ENCODE measurements at places on chromosomes 11 and 22.

DNA sequence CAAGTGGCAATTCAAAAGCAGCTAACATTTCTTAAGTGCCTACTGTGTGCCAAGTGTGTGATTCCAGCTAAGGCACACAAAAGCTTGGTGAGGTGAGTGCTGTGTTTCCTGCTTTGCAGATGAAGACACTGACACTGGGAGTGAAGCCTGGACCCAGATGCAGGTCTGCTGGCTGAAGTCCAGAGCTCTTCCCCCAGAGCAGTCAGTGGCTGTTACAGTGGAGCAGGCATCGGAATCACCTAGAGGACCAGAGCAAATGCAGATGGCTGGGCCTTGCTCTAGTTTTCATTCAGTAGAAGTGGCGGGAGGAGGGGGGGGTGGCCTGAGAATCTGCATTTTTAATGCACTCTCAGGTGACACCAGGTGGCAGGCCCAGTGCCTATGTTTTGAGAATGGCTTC, 342.3 kb downstream of the CADM1 start:
- no peak for DNase-seq

DNA sequence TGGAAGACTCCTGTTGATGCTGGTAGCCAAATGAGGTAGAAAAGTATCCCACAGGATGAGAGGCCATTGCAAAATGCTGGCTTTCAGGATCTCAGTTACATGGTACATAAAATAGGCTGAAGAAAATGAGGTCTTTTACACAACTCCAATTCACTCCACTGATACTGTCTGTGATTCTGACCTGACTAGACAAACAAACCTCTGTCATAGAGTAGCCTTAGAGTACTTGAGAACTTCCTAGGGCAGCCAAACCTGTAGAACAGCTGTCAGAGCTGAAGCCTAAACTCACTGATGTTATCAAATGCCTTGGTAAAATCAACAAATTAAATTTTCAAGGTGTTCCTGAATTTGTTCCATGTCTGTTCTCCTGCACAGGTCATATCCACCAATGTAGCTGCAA, 26.2 kb upstream of the POGLUT3 start:
- no peak for DNase-seq

GRCh38 chr22:44005524-44005923, 18.6 kb upstream of the PARVB start:
- no peak for DNase-seq

GRCh38 chr11:110287537-110287936, 8.9 kb downstream of the RDX start:
- no peak for DNase-seq

DNA sequence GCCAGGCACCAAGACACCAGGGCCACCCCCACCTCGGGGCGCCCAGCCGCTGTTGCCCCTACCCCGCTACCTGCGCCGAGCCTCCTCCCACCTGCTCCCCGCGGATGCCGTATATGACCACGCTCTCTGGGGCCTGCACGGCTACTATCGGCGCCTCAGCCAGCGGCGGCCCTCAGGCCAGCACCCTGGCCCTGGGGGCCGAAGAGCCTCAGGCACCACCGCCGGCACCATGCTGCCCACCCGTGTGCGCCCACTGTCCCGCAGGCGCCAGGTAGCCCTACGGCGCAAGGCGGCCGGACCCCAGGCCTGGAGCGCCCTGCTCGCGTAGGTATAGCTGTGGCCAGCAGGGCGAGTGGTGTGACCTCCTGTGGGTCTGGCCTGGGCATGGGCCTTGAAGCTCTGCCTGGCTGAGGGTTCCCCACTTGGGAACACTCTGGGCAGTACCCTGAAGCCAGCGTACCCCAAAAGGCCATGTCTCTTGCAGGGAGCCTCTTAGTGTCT, 14.8 kb upstream of the MDK start:
- DNase-seq = no peak

GRCh38 chr11:116504541-116505297, 268.1 kb downstream of the BUD13 start:
- DNase-seq = no peak

- DNase-seq = no peak
Measured at GRCh38 chr11:3817181-3817800, 8.9 kb downstream of the PGAP2 start.

All from activated CD4-positive, CD25-positive, alpha-beta regulatory T cell treated with anti-CD3 and anti-CD28 coated beads, Interleukin-2, amount 50 U/mL, for 16 hours (primary cell).